Umbilical cord (tissue), 2 donors: ENCODE measurements at places on chromosomes 12 and 14. TPM values are rescaled to one million over a fixed set of nuclear protein-coding genes. Genes with fewer than 3 reads are reported as not detected.

GRCh38 chr12:13248964-13249363 lies 52.4 kb downstream of the EMP1 start:
- no peak for DNase-seq

PDZRN4 gene
- total RNA-seq = 22.4 TPM

DNA sequence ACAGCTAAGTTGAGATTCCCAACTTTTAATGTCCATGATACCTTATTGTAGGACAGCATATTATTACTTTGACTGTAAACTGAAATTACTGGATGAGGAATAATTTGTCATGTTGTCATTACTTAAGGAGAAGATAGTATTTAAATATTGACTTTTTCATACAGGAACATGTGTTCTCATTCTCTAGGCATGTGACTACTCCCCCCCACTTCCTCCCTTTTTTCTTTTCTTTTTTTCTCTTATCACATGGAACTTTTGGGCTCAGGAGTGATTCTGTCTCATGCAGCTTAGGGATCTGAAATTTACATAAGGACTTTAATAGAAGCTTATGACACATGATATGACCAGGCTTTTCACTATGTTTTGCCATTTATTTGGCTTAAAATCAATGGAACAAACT lies 127.7 kb upstream of the SLCO1C1 start:
- no peak for DNase-seq

SERPINA10 gene
- 1.2 TPM for total RNA-seq

DNA sequence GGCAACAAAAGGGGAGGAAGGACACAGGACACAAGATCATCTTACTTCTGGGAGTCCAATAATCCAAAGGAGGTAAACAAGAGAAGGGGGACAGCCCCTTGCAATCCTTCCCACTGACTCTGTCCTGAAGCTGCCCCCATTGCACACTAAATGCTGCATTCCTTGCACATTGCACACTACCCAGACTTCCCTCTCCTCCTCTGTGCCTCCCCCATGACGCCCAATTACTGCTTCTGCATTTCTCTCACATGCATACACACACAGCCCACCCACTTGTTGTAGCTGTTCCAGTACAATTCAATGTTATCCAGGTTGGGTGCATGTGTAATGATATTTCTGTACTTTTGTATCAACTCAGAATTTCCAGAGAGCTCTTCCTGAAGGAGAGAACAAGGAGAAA lies 5.5 kb downstream of the NDRG2 start:
- DNase-seq = no peak

DNA sequence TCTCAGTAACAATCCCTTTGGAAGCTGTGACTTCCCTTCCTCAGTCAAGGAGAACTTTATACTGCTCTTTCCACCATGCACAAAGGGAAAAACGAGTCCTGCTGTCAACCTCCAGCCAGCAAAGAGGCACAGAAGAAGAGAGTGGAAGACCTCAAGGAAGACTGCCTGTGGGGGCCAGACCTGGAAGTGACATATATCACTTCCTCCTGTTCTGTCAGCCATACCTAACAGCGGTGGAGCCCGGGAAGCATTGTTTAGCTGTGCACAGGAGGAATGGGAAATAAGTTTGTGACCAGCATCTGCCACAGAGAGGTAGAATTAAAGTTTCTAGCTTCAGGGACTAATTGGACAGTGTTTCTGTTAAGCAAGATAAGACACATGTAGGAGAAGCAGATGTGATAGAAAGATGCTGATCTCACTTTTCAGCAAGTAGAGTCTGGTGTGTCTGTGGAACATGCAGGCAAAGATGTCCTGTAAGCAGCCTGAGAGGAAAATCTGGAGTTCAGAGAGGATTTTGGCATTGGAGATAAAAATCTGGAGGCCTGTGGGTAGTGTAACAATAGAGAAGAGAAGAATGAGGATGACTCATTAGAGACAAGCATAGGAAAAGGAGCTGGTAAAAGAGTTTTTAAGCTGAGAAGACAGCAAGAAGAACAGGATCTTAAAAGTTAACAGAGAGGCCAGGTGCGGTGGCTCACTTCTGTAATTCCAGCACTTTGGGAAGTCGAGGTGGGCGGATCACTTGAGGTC lies 141.6 kb upstream of the CPSF6 start:
- DNase-seq = peak; percentile 9
